Adrenal gland (tissue), 19 donors: ENCODE measurements at places on chromosomes 5 and 9.

GRCh38 chr5:164306662-164307061, 801.2 kb downstream of the MAT2B start:
- DNase-seq = no peak

DNA sequence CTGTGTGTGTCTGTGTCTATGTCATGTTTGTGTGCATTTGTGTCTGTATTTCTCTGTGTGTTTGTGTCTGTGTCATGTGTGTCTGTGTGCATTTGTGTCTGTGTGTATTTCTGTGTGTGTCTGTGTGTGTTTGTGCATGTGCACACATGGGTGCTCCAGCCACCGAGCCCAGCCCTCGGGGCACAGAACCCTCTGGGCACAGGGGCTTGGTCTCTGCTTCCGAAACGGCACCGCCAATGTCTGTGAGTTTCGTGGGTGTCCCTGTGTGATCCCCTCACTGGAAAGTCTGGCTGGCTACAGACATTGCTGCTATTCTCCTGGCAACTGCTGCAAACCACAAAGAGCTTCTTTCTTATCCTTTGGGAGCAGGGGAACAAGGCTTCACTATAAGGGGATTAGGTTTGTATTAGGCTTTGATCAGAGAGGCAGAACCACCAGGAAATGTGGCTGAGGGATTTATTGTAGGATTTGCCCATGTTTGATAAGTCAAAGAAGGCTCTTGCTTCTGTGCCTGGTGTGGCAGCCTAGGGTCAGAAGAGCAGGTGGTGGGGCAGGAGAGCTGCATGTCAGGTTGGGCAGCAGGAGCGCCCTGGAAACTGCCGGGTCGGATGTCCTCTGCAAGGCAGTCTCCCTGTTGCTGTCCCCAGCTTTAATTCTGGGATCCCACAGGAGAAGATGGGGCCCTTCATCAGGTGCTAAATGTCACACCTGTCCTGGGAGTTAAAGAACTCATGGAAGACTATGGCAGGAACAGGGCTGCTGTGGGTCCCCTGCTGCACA, 39.6 kb upstream of the FCN1 start:
- no peak for DNase-seq

DNA sequence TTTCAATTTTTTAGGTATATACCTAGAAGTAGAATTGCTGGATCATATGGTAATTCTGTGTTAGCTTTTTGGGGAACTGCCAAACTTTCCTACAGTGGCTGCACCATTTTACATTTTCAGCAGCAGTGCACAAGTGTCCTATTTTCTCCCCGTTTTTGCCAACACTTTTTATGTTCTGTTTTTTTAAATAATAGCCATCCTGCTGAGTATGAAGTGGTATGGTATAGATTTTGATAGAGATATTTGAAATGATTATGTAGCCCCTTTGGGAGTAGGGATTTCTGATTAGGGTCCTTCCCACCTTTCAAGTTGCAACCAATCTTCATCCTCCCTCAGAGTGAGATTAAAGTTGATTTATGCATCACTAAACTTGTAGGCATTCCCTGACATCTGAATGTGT, 76.5 kb downstream of the ARHGEF28 start:
- DNase-seq = no peak

- no peak for DNase-seq
These were observed 65.4 kb downstream of the PSMB7 start for GRCh38 chr9:124349675-124350493.

- no peak for DNase-seq
These were observed 38.6 kb downstream of the SLC44A1 start for GRCh38 chr9:105282870-105283621.
